ENCODE measurements at places on chromosomes 16 and 17. TPM values are rescaled to one million over a fixed set of nuclear protein-coding genes. Genes with fewer than 3 reads are reported as not detected.
A peak's percentile ranks its signal among the peaks of the same experiment; 100 is the strongest.

- no peak for DNase-seq
Observed at GRCh38 chr17:17042384-17042736, at the start of gene MPRIP. Gene MPRIP (plus strand): TSS chr17:17042457. CDS start chr17:17042849, 392 bp downstream.

GRCh38 chr16:63883091-63883490 lies 1238.8 kb downstream of the CDH11 start:
- no peak for DNase-seq

GRCh38 chr17:80457236-80457856 lies 19.1 kb downstream of the NPTX1 start:
- peak; percentile 43 for DNase-seq

DNA sequence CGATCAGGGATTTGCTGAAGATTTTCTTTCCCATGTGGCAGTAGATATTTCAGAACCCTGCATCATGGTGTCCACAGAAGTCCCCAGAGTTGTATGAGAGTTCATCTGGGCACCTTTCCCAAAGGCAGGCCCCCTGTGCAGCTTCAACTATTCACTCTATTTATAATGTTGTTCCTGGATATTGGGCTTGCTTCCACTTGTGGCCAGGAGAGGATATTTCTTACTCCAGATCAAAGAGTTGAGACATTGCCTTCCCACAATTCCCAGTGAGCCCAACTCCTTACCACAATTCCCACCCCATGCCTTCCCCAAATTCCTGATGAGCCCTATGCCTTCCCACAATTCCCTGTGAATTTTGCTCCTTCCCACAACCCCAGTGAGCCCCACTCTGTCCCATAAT lies 206.9 kb downstream of the WWOX start:
- DNase-seq = no peak

GRCh38 chr17:78315355-78316114 lies 44.3 kb downstream of the SOCS3 start:
- DNase-seq = peak; percentile 97

- no peak for DNase-seq
Observed at GRCh38 chr16:54954220-54954619, 23.6 kb downstream of the IRX5 start.

DNA sequence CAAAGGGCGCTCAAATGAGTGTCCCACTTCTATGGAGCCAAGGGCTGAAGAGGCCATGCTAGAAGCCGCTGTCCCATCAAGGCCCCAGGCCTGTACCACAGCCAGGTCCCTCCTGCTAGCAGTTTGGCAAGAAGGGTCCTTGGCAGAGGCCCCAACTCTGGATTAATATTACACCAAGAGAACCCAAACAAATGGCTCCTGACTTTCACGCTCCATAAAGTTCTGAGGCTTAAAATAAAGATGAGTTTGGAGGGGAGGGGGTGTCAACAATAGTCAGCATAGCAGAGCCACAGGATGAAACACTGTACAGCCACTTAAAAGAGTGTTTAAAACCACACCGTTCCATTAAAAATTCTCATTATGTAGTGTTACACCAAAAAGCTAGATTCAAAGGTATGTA lies 30.5 kb downstream of the CUEDC1 start:
- DNase-seq = no peak

- DNase-seq = no peak
Observed at GRCh38 chr17:12187658-12188057, 167.0 kb downstream of the MAP2K4 start.

DNA sequence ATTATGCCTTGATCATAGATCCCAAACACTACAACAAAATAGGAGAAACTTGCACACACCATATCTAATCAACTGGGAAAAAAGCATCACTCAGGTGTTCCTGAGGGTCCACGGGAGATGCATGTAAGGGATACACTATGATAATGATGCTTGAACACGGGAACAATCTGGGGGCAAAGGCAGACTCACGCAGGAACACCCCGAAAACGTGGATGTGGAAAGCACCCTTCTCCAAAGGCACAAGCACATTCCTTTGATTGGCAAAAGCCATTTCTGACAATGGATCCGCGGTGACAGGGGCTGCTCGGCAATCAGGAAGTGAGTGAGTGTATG lies 1.3 kb downstream of the ZNF652 start:
- no peak for DNase-seq

DNA sequence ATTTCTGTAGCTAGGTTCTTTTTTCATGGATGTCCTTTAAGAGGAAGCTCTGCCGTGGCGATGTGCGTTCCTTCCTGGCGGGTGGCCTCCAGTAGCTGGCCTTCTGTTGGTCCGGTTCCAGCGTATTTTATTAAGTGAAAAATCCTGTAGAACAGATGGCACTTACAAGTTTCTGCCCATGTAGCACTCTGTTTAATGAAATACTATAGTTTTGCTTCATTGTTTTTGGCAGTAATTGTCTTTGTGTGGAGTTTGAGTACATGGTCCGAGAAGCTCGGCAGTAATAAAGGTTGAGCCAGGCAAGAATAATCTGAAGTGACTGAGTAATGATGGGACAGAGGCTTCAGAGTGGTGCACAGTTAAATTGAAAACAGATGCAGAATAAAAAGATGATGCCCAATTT lies 20.4 kb downstream of the USP10 start:
- DNase-seq = no peak

- DNase-seq = no peak
Observed at GRCh38 chr17:75913537-75914210, 9.0 kb upstream of the MRPL38 start.

GRCh38 chr16:73457851-73458250 lies 409.9 kb upstream of the ZFHX3 start:
- DNase-seq = no peak

GRCh38 chr17:44827863-44828262 lies 2.2 kb downstream of the GJC1 start:
- no peak for DNase-seq

Gene SOCS3
- 39.3 TPM for total RNA-seq

Gene OR4D1
- total RNA-seq = not detected

Gene SLC13A2
- not detected for total RNA-seq
